SK-N-SH (cell line): ENCODE measurements at places on chromosomes 13 and 19. TPM values are rescaled to one million over a fixed set of nuclear protein-coding genes. Genes with fewer than 3 reads are reported as not detected.

CRYL1 gene
- polyA plus RNA-seq: 34.8 and 35.6 TPM in 2 replicates

GRCh38 chr13:38309397-38309796 lies 40.3 kb upstream of the UFM1 start:
- no peak for DNase-seq
- no peak overlapping the region for H3K27ac ChIP-seq
- H3K27me3 ChIP-seq: no peaks in the 10 kb centered on the region
- H3K4me1 ChIP-seq: no peaks in the 10 kb centered on the region

POLRMT gene
- 38.2 and 40.1 TPM in 2 replicates for polyA plus RNA-seq

EBI3 gene
- 3.6 and 3.7 TPM in 2 replicates for polyA plus RNA-seq

DNA sequence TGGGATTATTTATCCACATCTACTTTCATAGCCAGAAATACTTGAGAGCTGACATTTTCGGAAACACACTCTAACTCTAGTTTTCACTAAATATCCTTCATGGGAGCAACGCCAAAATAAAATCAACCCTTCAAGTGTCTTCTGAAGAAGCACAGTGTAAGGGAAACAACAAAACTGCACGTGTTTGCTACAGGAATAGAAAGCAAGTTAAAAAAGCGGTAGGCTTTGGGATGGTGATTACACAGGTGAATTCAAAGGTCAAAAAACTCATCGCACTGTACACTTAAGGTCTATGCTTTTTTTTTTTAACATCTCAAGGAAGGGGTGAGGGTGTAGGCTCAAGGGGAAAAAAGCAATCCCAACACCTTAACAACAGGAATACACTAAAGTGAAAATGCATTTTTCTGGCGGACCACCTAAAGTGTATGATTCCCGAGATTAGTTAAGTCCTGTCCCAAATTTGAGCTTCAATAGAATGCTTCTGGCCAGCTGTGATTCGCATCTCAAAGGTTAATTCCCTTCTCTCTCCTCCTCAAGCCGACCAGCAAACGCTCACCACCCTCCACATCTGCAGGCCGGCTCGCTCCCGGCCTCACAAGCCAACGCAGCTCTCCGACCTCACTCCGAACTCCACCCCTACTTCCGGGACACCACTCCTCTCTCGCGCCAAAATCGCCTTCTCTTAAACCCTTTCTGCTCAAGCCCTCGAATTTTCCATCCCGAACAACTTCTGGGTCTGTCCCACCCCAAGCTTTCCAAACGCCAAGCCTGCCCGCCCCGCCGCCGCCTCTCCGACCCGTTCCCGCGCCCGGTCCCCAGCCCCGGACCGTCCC lies 1.1 kb downstream of the ARGLU1 start:
- peak; percentile 79 for DNase-seq
- no peaks in the 10 kb centered on the region for H3K27me3 ChIP-seq
- H3K36me3 ChIP-seq: no peaks in the 10 kb centered on the region
- H3K4me1 ChIP-seq: peaks cover 9% of the 10 kb centered on the region; the same call in 1 of the 2 replicates

ZNF77 gene
- polyA plus RNA-seq: 4.4 and 6.6 TPM in 2 replicates

GPR12 gene
- not detected in 2 replicates for polyA plus RNA-seq

DNA sequence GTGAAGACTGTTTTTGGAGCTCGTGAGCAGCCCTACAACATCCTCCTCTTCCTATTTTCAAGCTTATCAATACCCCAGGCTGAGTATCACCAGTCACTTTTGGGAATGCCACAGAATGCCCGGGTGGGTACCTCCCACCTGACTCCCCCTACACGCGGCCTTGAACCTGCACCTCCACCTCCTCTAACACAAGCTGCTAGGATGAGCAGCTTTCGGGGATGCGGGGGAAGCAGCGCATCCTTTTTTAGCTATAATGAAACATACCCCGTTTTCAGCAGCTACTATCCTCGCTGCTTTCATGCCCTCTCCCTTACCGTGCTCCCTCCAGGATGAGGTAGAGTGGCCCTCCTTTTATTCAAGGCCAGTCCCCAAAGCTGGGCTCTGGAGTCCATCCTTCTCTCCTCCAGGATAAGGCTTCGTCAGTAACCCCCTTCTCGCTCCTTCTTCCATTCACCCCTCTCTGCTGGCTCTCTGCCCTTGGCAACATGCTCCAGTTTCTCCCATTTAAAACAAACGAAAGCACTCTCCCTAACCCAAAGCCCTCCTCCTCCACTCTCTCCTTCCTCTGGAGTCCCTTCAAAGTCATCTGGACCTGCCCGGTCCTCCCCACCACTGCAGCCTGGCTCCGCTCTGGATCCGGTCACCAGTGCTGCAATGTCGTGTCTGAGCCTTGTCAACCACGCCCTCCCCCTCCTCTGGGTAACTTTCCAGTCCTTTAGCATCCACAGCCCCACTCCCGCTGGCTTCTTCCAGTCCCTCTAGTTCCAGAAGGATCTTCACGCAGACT lies 55.3 kb downstream of the STK24 start:
- no peak overlapping the region for H3K27ac ChIP-seq
- H3K4me3 ChIP-seq: no peak overlapping the region
- H3K27me3 ChIP-seq: no peaks in the 10 kb centered on the region

DNA sequence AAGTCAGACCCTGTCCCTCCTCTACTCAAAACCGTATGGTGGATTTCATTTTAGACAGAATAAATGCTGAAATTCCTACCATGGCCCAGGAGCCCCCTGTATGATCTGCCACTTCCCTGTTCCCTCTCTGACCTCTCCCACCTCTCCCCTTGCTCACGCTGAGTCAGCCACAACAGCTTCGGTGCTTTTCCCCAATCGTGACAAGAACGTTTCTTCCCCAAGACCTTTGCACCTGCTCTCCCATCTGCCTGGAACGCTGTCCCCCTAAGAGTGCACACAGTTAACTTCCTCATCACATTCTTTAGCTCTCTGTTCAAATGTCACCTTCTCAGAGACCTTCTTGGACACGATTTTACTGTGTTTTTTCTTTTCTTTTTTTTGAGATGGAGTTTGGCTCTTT lies 2.3 kb downstream of the VRK3 start:
- no peak for DNase-seq
- H3K27ac ChIP-seq: no peak overlapping the region
- no peak overlapping the region for H3K4me3 ChIP-seq
- H3K36me3 ChIP-seq: peaks cover 6% of the 10 kb centered on the region; the same call in 1 of the 2 replicates
- peaks cover 8% of the 10 kb centered on the region; the same call in 1 of the 2 replicates for H3K4me1 ChIP-seq
- no peaks in the 10 kb centered on the region for H3K27me3 ChIP-seq

DNA sequence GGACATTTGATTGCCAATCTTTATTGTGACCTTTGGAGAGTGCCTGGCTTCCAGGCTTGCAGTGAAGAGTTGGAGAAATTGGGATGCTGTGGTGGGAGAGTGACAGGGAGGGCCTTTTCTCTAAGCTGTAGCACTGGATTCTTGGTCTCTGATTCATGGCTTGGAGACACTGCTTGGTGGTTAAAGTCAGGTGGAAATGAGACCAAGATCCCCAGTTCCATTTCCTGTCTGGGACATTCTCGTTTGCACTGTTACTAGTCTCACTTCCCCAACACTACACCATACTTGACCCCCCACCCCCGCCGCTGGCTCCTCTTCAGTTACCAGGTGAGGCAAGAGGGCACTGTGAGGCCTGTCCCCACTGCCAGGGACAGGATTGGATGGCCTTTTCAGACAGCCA lies 2.9 kb downstream of the SUPT5H start:
- no peaks in the 10 kb centered on the region for H3K27me3 ChIP-seq
- H3K4me1 ChIP-seq: peaks cover 4% of the 10 kb centered on the region; the same call in 1 of the 2 replicates
- DNase-seq: no peak
- H3K36me3 ChIP-seq: no peaks in the 10 kb centered on the region; the same call in 1 of the 2 replicates
- no peak overlapping the region for H3K27ac ChIP-seq

- H3K36me3 ChIP-seq: no peaks in the 10 kb centered on the region
- no peak overlapping the region for H3K4me3 ChIP-seq
- no peak for DNase-seq
Observed at GRCh38 chr13:78190296-78190695, 271.7 kb upstream of the EDNRB start.

DNA sequence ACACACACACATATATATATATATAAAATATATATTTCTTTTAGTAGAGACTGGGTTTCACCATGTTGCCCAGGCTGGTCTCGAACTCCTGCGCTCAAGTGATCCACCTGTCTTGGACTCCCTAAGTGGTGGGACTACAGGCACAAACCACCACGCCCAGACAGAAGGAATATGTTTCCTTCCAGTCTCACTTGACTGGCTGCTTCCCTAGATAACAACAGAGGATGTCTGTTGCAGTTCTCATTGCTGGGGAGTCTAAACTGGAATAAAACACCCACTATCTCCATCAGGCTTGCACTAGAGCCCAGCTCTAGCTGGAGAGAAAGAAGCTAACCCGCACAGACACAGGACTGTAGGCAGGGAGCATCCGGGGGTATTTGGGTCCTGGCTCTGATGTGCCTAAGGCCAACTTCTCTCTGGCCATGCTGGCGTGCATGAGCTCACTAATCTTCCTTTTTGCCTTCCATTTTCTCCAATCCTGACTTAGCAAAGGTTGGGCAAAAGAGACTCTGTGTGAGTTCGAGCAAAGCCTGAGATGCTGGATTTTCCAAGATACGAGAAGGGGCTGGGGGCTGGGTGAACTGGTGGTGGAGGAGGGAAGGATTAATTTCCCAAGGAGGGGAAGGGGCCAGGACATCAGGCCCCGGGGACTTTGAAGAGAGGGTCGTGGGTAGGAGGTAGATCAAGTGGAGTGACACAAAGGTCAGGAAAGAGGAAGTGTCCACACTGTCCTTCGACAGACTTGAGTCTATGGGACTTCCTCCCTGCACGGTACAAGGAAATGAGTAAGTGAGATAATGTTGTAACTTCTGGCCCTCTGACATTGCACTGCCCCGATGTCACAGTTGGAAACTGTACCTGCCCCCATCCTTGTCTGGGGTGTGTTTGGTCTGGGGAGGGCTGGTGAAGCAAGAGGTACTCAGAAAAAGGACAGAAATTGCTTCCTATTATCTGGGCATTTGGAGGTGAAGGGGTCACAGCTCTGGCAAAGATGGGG lies 22.5 kb upstream of the ALOX5AP start:
- no peaks in the 10 kb centered on the region for H3K27me3 ChIP-seq
- H3K4me1 ChIP-seq: no peaks in the 10 kb centered on the region
- no peak overlapping the region for H3K27ac ChIP-seq
- no peak overlapping the region for H3K4me3 ChIP-seq

DNA sequence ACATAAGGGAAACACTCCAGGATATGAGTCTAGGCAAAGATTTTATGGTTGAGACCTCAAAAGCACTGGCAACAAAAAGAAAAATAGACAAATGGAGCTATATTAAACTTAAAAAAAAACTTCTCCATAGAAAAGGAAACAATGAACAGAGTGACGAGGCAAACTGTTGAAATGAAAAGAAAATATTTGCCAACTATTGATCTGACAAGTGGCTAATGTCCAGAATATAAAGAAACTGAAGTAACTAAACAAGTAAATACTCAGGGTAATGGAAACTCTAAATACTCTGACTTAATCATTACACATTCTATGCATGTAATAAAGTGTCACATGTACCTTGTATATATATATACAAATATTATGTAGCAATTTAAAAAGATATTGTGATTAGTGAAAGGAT lies 562.5 kb downstream of the GPC5 start:
- H3K4me3 ChIP-seq: no peak overlapping the region
- no peaks in the 10 kb centered on the region for H3K36me3 ChIP-seq
- H3K27ac ChIP-seq: no peak overlapping the region

- H3K27ac ChIP-seq: peak overlapping the region; percentile 79
- H3K27me3 ChIP-seq: no peaks in the 10 kb centered on the region
- DNase-seq: no peak
Observed at GRCh38 chr13:110307767-110308655, 927 bp downstream of the COL4A2 start.

GRCh38 chr13:40792284-40793051 lies 3.1 kb downstream of the SLC25A15 start:
- H3K4me1 ChIP-seq: peaks cover 13% of the 10 kb centered on the region; the same call in 1 of the 2 replicates
- DNase-seq: no peak
- H3K27me3 ChIP-seq: no peaks in the 10 kb centered on the region
- H3K27ac ChIP-seq: no peak overlapping the region

SPACA4 gene
- not detected in 2 replicates for polyA plus RNA-seq

- no peaks in the 10 kb centered on the region for H3K36me3 ChIP-seq
- H3K27me3 ChIP-seq: no peaks in the 10 kb centered on the region
- no peak overlapping the region for H3K27ac ChIP-seq
- no peaks in the 10 kb centered on the region for H3K4me1 ChIP-seq
Observed at GRCh38 chr13:68984688-68985319, 1122.8 kb upstream of the ATXN8OS start.

DNA sequence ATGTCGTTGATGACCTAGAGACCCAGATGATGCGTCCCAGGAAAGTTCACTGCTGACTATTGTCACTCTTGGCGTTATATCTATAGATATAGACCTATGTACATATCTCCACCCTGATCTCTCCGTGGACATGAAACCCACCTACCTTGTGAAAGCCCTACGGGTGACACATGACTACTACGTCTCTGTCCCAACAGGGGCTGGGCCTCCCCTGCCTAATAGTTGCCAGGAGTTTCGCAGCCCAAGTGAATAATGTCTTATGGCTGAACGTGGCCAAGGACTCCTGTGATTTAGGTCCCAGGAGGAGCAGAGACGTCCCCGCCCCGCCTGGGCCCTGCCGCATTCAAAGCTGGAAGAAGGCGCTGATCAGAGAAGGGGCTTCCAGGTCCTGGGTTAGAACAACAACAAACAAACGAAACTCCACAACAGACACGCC lies 4.9 kb upstream of the POU4F1 start:
- no peaks in the 10 kb centered on the region for H3K36me3 ChIP-seq
- no peak overlapping the region for H3K27ac ChIP-seq
- no peaks in the 10 kb centered on the region for H3K4me1 ChIP-seq
- peak; percentile 42 for DNase-seq
- peaks cover 69% of the 10 kb centered on the region for H3K27me3 ChIP-seq
- peak overlapping the region; percentile 47 for H3K4me3 ChIP-seq

GRCh38 chr13:66574606-66575005 lies 655.5 kb downstream of the PCDH9 start:
- no peak for DNase-seq
- no peak overlapping the region; the same call in 1 of the 2 replicates for H3K27ac ChIP-seq
- H3K4me3 ChIP-seq: no peak overlapping the region
- no peaks in the 10 kb centered on the region for H3K36me3 ChIP-seq

ZNF587 gene
- 7.4 and 12.1 TPM in 2 replicates for polyA plus RNA-seq

NAPSA gene
- 0.43 and 0.76 TPM in 2 replicates for polyA plus RNA-seq

ICAM4 gene
- 0.05 TPM in 2 replicates for polyA plus RNA-seq

GRCh38 chr19:47228168-47228936 lies 2.6 kb downstream of the BBC3 start:
- H3K36me3 ChIP-seq: peaks cover 4% of the 10 kb centered on the region; the same call in 1 of the 2 replicates
- no peaks in the 10 kb centered on the region for H3K27me3 ChIP-seq
- peak overlapping the region; percentile 92 for H3K27ac ChIP-seq

- H3K27me3 ChIP-seq: peaks cover 4% of the 10 kb centered on the region; the same call in 1 of the 2 replicates
- no peak for DNase-seq
- no peaks in the 10 kb centered on the region for H3K4me1 ChIP-seq
- no peak overlapping the region for H3K4me3 ChIP-seq
- H3K27ac ChIP-seq: no peak overlapping the region
- no peaks in the 10 kb centered on the region for H3K36me3 ChIP-seq
Observed at GRCh38 chr13:26541041-26541440, 16.4 kb upstream of the WASF3 start.

PNMA8A gene
- 10.2 and 13.8 TPM in 2 replicates for polyA plus RNA-seq

AKT2 gene
- 99.8 and 107 TPM in 2 replicates for polyA plus RNA-seq

- DNase-seq: peak; percentile 32
- H3K4me3 ChIP-seq: peak overlapping the region; percentile 43; the same call in 1 of the 2 replicates
- H3K27ac ChIP-seq: no peak overlapping the region
- no peaks in the 10 kb centered on the region for H3K4me1 ChIP-seq
Observed at GRCh38 chr19:57888107-57888559, 704 bp downstream of the ZNF814 start.

NUP58 gene
- polyA plus RNA-seq: 18.1 and 24.5 TPM in 2 replicates
